ENCODE measurements at places on chromosomes 6 and 20. TPM values are rescaled to one million over a fixed set of nuclear protein-coding genes. Genes with fewer than 3 reads are reported as not detected.

BPIFB6 gene
- total RNA-seq = not detected

DNA sequence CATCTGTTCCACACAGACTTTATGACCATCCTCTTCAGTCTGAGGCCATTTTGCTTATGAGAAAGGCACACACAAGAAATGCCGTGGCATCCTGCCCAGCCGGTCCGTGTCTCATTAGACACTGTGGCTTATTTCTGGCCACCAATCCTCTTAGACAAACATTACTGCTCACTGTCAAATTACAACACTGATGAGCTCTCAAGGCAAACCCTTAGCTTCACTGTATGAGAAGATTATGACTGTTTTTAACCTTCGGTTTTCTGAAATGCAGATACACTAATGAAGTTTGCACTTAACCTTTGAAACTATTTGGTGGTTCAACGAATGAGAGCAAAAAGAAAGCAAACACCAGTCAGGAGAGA lies 50.5 kb upstream of the DST start:
- DNase-seq = no peak

- no peak for DNase-seq
Measured at GRCh38 chr6:69881322-69882151, 15.2 kb downstream of the COL19A1 start.

MYBL2 gene
- 44.4 TPM for total RNA-seq

- no peak for DNase-seq
Measured at GRCh38 chr6:137086031-137086430, 41.3 kb upstream of the IL20RA start.

ANKRD6 gene
- 29.7 TPM for total RNA-seq
